Glomerular endothelial cell (primary cell): ENCODE measurements at places on chromosomes 12 and 14. TPM values are rescaled to one million over a fixed set of nuclear protein-coding genes. Genes with fewer than 3 reads are reported as not detected.

Gene TMEM132C
- not detected in 2 replicates for total RNA-seq

Gene WDR89
- 7.1 and 9.0 TPM in 2 replicates for total RNA-seq

- peak; percentile 39 for DNase-seq
These were observed 235.2 kb downstream of the PCNX1 start for GRCh38 chr14:71142375-71143038.

DNA sequence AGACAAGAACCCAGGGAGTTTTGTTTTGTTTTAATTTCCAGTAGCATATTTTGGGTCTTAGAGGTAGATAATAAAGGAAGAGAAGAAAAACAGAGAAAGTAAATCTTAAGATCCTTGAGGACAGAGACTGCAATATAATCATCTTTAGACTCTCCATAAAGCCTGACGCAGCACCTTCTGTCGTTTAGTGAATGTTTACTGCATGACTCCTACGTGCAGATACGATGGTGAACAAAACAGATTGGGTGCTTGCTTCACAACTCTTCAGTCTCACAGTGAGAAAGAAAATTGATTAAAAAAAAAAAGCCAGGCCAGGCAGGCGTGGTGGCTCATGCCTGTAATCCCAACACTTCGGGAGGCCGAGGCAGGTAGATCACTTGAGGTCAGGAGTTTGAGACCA lies 86.9 kb downstream of the STON2 start:
- no peak for DNase-seq

- DNase-seq, result no peak
These were observed 3.2 kb upstream of the ADAM21 start for GRCh38 chr14:70448633-70449340.

GRCh38 chr12:131751335-131751734 lies 40.4 kb downstream of the SFSWAP start:
- no peak for DNase-seq

DNA sequence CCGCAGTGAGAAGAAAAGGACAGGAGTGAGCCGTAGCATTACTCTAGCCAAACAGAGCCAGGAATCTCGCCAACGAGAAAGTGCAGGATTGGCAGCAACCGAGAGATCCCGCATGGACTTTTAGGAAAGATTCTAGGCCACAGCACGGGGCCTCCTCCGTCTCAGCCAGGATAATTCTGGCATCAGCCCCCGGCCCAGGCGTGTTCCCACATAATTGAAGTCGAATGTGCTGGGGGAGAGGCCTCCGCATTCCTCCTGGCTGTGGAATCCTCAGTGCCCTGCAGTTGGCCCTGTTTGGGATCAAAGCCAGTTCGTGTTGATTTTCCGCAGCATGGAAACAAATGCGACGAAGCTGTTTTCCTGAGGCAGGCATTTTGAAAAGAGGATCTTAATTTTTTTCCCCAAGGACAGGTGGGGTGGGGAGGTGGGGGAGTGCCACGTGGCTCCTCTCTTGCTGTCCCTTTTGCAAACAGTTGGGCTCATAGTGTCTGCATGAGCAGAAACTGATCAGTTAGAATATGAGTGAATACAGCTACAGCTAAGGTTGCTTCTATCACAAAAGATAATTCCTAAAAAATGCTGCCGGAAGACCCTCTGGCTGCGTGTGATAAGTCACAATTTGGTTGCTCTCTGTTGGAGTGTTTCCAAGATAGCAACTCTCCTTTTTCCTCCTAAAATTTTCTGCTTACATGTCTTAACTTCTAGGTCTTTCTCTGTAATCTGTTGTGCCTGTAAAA lies 37.3 kb upstream of the ATXN2 start:
- DNase-seq, result no peak
